ENCODE measurements at places on chromosomes 2 and 18.

DNA sequence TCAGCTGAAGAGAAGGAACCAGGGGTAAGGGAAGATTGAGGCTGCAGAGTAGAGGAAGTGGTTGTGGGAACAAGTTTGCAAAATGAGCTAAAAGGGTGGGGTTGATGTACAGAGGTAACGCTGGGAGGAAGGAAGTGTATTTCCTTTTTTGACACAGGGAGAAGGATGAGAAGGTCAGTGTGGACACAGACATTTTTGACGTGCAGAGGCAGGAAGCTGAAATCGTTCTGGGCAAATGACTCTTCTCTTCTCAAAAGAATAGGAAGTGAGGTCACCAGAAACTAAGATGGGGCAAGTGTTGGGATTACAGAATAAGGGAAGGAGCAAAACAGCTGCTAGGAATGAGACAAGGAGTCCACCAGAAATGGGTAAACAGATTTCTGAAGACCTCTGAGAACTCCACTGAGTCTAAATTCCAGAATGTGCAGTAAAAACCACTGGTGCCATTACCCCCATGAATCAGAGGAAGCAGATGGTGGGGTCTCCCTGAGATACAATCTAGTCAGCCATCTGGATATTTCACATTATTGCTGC, 20.0 kb upstream of the RNF149 start:
- DNase-seq, result no peak

DNA sequence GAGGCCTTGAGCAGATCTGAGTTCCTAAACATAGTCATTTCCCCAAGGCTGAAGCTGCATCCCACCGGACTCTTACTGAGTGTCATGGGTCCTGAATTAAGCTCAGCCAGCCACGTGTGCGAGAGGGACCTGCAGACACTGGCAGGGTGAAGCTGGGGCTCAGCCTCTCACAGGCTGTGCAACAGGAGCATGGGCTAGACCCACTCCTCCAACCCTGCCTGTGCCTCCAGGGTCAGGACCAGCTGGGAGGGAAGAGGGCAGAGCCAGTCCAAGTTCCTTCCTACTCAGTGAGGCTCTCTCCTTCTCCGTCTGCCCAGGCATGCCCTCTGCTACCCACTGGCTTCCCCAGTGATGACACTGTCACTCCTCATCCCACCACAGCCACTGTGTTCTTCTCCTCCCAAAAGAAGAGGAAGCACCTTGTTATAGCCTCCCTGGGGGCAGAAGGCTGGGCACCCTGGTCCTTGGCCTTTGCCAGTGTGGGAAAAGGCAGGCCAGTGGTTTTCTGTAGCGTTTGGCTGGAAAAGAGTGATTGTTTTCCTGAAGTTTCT, 78.9 kb downstream of the KCNF1 start:
- DNase-seq, result no peak

- DNase-seq, result no peak
Measured at GRCh38 chr2:128818248-128818647, 499.6 kb upstream of the HS6ST1 start.

- DNase-seq, result no peak
Measured at GRCh38 chr2:205995260-205995659, 90.7 kb downstream of the INO80D start.
